ENCODE measurements at places on chromosomes 1 and 21.

- peaks cover 14% of the 10 kb centered on the region for H3K4me1 ChIP-seq
- H3K36me3 ChIP-seq, result peaks cover 27% of the 10 kb centered on the region
- no peaks in the 10 kb centered on the region for H3K27me3 ChIP-seq
- peak overlapping the region; percentile 58 for H3K27ac ChIP-seq
- H3K4me3 ChIP-seq, result no peak overlapping the region
Measured at GRCh38 chr1:150683914-150684313, 13.0 kb downstream of the GOLPH3L start.

DNA sequence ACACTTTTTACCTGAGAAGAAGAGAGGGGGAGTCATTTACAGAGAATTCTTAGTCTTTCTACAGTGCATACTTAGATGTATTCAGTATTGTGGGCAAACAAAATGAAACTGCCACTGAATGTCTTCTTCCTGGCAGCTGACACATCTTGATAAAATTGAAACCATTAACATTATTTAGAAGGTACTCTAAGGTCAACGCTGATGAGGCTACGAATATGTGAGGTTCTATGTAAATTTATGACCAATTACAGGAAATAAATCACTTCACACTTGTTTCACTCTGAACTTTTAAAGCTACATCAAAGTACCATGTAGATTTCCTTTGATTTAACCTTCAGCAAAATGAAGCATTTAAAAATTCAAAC, 51.3 kb upstream of the GFI1 start:
- H3K27ac ChIP-seq, result peak overlapping the region; percentile 98
- peak overlapping the region; percentile 64 for H3K4me3 ChIP-seq
- peaks cover 30% of the 10 kb centered on the region for H3K36me3 ChIP-seq
- H3K27me3 ChIP-seq, result no peaks in the 10 kb centered on the region

- no peak overlapping the region for H3K4me3 ChIP-seq
- H3K27me3 ChIP-seq, result peaks cover 1% of the 10 kb centered on the region
- H3K27ac ChIP-seq, result no peak overlapping the region
- H3K36me3 ChIP-seq, result no peaks in the 10 kb centered on the region
Measured at GRCh38 chr1:219478811-219479210, 134.1 kb downstream of the ZC3H11B start.

GRCh38 chr1:112651205-112651604, 23.3 kb upstream of the MOV10 start:
- H3K36me3 ChIP-seq, result peaks cover 64% of the 10 kb centered on the region
- H3K4me1 ChIP-seq, result peaks cover 28% of the 10 kb centered on the region
- no peak overlapping the region for H3K27ac ChIP-seq
- H3K4me3 ChIP-seq, result no peak overlapping the region
- no peak for DNase-seq
- H3K27me3 ChIP-seq, result no peaks in the 10 kb centered on the region

DNA sequence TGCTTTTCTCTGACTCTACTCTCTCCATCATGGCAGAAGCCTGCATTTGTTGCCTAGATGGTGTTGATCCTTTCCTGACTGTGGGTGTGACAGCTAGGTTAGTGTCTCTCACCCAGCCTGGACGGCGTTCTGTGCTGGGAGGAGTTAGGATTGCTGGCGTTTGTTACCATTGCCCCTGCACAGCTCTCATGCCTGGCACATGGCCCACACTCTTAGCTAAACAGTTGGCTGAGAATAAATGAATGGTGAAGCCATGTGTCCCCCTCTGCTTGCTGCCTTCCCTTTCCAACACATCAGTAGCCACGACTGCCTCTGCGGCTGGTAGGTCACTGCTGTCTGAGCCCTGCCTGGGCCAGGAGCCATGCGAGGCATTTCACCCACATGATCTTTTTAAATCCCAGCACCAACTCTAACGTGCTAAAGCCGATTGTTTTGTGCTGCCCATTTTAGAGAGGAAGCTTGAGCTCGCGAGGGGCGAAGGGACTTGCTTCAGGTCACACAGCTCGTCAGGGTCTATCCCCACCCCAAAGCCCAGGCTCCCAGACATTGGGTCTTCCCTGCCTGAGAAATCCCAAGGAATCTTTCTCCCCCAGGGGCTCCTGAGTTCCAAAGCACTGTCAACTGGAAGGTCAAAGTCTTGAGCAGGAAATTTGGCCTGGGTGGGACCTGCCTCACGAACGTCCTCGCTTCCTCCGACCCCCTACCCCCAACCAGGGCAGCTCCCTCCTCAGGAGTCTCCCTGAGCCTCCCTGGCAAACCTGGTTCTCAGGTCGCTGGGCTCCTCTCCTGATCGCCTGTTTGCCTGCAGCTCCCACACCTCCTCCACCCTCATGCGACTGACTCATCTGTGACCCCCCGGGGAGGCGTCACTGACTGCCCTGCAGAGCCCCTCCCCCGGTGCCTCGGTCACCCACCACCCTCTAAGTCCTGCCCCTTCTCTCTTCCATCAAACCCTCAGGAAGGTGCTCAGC, 271.7 kb upstream of the C1orf174 start:
- H3K27ac ChIP-seq, result no peak overlapping the region
- no peak for DNase-seq
- no peaks in the 10 kb centered on the region for H3K4me1 ChIP-seq
- no peaks in the 10 kb centered on the region for H3K27me3 ChIP-seq
- no peak overlapping the region for H3K4me3 ChIP-seq

DNA sequence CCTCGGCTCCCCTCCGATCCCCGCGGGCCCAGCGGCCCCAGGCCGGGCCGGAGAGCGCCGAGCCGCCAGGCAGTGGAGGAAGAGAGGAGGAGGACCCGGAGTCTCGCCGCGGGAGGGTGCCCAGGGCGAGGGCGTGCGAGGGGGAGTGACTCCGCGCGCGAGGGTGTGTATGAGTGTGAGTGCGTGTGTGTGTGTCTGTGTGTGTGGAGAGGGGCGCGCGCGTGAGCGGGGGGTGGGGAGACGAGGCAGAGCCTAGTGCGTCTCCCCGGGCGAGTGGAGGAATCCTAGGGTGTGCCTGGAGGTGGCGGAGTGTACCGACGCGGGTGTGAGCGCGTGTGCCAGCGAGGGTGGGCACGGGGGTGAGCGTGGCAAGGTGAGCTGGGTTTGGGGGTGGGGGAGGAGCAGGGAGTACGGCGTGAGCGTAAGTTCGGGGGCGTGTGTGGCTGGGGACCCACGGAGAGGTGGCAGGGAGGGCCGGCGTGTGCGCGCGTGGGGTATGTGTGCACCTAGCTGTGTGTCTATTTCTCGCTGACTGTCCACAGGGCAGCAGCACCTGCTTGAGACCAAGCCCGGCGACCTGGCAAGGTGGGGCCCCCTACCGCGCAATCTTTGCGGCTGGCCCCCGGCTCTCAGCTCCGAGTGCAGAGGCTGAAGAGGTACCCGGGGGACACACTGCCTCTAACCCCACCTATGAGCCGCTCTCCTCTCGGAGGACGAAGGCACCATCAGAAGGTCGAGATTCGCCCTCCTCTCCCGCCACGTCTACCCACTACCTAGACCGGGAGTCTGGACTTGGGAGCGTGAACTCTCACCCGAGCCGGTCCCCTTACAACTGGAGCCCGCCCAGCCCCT, 784 bp upstream of the KCND3 start:
- no peak overlapping the region for H3K27ac ChIP-seq
- no peaks in the 10 kb centered on the region for H3K36me3 ChIP-seq
- H3K27me3 ChIP-seq, result peaks cover 69% of the 10 kb centered on the region
- H3K4me1 ChIP-seq, result peaks cover 10% of the 10 kb centered on the region
- H3K4me3 ChIP-seq, result peak overlapping the region; percentile 37

- no peak overlapping the region for H3K27ac ChIP-seq
- DNase-seq, result no peak
- no peak overlapping the region for H3K4me3 ChIP-seq
- H3K4me1 ChIP-seq, result no peaks in the 10 kb centered on the region
- no peaks in the 10 kb centered on the region for H3K27me3 ChIP-seq
Measured at GRCh38 chr1:175679981-175680652, 63.3 kb downstream of the TNR start.
